EH (cell line): ENCODE measurements at places on chromosomes 12 and 14.

GRCh38 chr14:58724206-58724605 lies 86.4 kb downstream of the DACT1 start:
- DNase-seq, result no peak

DNA sequence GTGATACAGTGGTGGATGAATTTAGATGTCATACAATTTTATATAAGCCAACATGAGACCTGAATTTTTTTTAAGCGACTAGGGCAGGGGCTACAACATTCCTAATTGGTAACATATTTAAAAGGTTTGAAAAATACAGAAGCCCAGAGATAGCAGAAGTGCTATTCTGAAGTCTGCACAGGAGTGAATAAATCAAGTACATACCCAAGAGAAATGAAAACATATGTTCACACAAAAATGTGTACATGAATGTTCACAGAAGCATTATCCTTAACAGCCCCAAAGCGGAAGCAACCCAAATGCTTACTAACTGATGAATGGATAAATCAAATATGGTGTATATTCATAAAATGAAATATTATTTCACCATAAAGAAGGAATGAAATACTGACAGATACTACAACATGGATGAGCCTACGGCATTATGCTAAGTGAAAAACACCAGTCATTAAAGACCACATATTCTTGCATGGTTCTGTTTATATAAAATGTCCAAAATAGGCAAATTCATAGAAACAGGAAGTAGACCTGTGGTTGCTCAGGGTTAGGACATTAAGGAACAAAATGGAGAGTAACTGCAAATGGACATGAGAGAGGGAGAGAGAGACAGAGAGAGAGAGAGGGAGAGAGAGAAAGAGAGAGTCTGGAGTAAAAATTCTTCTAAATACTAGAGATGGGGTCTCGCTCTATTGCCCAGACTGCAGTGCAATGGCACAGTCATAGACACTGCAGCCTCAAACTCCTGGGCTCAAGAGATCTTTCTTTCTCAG lies 28.0 kb upstream of the GXYLT1 start:
- no peak for DNase-seq

DNA sequence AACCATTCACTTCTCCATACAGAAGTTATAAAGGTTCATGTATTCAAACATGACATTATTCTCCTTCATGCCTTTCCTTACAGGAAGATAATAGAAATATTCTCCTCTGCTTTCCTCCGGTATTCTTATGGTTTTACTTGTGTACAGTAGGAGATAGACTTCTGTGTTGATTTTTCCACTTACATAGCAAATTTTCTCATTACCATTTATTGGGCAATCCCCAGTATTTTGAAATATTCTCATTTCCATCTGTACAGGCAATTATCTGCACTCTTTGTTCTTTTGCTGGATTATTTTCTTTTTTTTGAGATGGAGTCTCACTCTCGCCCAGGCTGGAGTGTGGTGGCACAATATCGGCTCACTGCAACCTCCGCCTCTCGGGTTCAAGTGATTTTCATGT lies 11.0 kb downstream of the PXMP2 start:
- no peak for DNase-seq

DNA sequence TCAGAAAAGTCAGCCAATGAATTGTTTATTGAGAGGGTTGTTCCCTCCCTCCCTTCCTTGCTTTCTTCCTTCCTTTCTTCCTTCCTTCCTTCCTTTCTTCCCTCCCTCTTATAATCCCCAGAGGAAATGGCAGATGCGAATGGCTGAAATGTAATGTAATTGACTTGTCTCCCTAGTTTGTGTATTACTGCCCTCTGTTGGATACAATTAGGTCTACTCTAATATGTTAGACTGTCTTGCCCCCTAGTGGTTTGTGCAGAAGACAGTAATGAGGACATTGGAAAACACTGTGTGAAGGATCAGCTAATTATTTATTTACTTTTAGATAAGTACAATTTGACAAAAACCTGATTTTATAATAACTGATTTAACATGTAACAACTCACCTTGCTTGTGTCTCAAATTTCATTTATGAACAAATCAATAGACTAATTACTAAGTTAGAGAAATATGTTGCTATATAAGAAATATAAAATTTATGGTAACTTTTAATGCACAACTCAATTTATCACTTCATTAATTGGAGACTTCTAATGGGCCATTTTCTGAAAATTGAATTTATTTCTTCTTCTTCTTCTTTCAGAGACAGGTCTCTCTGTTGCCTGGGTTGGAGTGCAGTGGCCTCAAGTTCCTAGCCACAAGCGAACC lies 229.8 kb upstream of the LRIG3 start:
- DNase-seq, result peak; percentile 81

- DNase-seq, result peak; percentile 91
These were observed 4.4 kb downstream of the SUSD6 start for GRCh38 chr14:69615496-69616407.

GRCh38 chr12:64252681-64253080 lies 30.6 kb upstream of the KICS2 start:
- DNase-seq, result peak; percentile 43

GRCh38 chr14:39381366-39381765 lies 50.9 kb downstream of the FBXO33 start:
- no peak for DNase-seq

DNA sequence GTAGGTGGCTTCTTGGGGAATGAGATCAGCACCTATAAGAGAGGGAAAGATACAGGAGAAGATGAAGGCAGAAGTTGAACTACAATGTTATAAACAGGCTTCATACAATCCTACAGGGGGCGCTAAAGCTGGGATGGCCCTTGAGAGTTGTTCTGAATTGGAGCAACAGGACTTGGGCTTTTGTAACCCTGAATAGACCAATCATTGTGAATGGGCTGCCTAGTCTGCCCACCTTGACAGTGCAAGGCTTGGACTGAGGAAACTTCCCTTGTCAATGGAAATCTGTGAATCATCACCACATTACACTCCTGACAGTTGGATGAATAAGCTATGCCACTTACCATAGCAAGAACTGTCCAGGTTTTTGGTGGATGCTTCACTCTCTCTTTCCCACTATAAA lies 306.1 kb downstream of the KCNC2 start:
- DNase-seq, result no peak

- DNase-seq, result peak; percentile 57
These were observed 32.4 kb downstream of the DENND5B start for GRCh38 chr12:31558521-31558920.
